GM04504 (cell line): ENCODE measurements at places on chromosomes 3 and 15.

DNA sequence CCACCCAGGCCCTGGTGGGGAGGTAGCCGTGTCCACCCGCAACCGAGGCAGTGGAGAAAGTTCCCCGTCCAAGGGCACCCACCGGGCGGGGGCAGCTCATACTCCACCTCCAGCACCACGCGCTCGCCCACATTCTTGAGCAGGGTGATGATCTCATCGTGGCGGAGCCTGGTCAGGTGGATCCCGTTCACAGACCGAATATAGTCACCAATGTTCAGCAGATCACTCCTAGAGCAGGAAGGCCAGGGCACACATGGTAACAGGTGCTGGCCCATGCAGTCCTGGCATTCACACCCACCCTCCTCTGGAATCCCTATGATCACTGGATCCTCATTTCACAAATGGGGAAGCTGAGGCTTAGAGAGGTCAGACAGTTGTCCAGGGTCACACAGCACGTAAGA lies 15.8 kb downstream of the GRIP2 start:
- DNase-seq = no peak

DNA sequence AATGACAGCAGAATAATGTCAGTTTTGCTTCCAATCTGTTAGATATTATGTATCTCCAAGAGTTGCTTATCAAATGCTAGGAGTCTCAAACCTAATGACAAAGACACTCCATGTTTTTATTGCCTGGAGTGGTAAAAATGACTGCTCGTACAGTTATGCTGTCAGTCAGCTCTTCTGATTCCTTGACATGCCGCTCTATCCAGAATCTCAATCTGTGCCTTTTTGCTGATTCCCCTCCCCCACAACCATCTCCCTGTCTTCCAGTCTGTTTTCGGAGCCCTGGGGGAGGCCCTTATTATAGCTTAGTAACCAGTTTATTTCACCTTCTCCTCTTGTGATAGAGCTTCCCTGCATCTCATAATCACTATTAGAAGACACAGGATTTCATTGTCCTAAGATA lies 2.6 kb downstream of the MKRN2 start:
- DNase-seq = no peak

- no peak for DNase-seq
Observed at GRCh38 chr3:30524357-30525040, 81.9 kb upstream of the TGFBR2 start.

DNA sequence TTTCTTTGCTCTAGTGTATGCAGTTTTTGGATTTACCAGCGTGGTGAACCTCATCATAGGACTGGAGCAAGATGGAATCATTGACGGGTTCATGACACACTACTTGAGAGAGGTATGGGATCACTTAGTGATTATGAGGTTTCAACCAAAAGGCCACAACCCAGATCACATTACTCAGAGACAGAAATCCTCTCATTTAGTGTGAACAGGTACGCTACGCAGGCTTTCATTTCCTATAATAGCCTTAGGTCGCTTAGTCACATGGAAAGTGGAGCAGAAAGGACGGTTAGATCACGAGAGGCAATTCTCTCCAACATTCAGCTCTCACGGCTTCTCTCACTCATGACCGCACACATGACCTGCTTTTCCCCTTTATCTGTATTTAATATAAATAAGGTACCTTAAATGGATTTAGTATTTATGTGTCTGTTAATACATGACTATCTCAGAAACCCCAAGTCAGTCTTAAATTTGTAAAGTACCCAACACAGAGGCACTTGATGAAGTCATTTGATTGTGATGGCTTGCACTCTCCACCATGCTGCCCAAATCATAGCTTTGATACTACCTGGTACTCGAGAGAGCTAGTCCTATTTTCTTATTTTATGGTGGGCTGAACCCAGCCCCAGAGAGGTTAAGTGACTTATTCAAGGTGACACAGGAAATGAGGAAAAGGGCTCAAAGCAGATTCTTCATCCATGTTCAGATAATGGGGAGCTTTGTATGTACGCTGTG lies 8.6 kb downstream of the TM6SF1 start:
- no peak for DNase-seq

- no peak for DNase-seq
Observed at GRCh38 chr3:59731943-59732342, 682.1 kb upstream of the CFAP20DC start.

- DNase-seq = no peak
Observed at GRCh38 chr3:67017211-67017610, 19.1 kb downstream of the KBTBD8 start.

- DNase-seq = no peak
Observed at GRCh38 chr15:101210466-101210865, 41.4 kb downstream of the CHSY1 start.

DNA sequence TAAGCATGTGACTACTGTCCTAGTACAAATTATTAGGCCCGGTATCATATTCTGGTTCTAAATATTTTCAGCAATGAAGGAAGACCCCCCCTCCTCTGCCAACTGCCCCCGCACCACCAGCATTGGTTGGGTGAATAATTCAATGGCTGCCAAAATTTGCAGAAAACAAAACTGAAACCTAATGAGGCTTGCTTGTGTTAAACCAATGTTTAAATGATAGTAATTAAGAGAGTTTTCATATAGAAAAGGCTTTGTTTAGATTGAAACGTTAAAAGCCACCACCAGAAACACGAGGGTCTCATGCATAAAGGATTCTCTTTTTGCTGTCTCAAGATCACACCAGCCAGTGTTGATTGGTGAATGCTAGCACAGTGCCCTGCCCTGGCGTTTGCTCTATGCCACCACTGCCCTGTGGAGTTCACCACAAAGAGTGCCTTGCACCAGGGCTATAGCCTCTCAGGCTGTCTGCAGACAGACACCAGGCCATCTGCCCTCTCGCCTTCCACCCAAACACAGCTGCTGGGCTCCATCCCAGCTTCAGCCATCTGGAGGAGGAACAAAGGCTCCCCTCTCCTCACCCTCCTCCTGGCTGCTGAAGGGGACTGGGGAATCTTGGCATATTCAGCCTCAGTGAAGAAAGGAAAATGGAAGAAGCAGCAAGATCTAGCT lies 200.3 kb upstream of the PFN2 start:
- DNase-seq = no peak

DNA sequence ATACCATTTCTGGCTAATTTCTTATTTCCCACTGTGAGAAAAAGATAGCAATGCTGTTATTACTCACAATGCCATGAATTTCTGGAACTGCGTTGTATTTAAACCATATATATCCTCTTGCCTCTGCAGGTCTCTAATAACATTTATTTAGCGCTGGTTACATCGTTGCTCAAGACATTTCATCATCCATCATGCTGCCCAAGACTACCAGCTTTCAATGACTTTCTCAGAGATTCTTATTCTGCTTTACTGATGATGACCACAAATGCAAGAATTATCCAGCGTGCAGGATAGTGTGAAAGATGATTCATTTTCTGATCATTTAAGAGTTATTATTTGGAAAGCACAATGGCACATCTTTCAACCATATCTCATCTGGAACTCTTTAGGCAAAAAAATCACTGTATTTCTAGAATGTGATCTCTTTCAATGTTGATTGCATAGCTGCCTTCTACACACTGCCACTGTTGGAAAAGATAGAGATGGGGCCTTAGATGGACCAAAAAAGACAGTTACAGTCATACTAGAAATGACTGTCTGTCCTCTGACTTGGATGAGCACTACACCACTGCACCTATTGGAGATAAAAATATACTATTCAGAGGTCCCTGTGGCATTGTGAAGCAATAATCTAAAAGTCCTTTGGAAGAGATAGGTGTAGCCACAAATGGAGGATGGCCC lies 716.1 kb downstream of the NSUN3 start:
- no peak for DNase-seq

GRCh38 chr3:33426630-33427317 lies 13.4 kb downstream of the UBP1 start:
- no peak for DNase-seq

GRCh38 chr3:171790898-171791691 lies 19.2 kb downstream of the PLD1 start:
- no peak for DNase-seq

DNA sequence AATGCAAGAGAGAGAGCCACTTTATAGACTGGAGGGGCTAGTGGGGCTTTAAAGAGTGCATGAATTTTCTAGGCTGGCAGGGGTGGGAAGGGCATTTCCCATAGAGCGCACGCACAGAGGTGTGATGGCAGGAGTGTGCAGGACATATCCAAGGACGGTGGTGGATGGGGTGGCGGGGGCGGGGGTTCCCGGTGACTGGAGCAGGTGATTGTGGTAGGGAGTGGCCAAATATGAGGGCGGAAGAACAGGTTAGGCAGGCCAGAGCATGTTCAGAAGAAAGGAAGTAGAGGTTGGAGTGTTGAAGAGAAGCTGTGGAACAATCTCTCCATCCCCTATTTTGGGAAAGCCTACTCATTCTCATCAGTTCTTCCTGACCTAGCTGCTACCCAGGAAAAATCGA lies 18.1 kb downstream of the FAM81A start:
- DNase-seq = no peak

DNA sequence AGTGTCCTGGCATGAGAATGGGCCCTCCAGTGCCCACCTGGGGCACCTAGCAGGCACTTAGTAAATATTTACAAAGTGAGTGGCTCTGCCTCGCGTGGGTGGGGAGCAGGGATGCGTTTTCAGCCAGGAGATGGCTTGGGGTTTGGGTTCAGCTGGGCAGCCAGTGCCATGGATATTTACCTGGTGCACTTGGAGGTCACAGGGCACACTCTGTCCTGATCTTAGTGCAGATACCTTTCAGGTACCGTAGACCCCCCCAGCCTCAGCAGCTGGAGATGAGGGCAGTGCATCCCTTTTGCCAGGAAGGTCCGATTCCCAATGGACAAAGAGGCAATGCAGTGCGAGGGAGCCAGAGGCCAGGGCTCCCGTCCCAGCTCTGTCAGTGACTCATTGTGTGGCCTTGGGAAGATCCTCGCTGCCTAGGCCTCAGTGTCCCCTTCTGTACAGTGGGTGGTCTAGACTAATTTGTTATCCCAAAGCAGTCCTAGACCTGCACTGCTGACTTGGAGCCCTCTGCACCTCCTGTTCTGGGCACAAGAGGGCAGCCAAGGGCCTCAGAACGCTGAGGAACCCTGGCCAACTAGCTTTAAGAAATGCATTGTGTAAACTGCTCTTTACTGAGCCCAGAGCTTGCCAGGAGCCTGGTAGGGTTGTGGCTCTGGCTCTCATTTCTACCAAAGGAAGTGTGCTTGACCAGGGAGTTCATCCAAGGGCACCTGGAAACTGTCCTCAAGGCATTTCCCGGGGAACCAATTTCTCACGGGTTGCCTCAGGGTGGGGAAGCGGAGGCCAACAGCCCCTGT lies 16.0 kb downstream of the HDAC11 start:
- DNase-seq = peak; percentile 85

- DNase-seq = no peak
Observed at GRCh38 chr15:83747050-83747717, 93.3 kb downstream of the ADAMTSL3 start.

- DNase-seq = peak; percentile 80
Observed at GRCh38 chr3:148943506-148944205, 47.7 kb upstream of the GYG1 start.

GRCh38 chr15:99108993-99109392 lies 4.1 kb downstream of the SYNM start:
- DNase-seq = no peak

- DNase-seq = no peak
Observed at GRCh38 chr3:155791190-155791589, 14.9 kb downstream of the C3orf33 start.

DNA sequence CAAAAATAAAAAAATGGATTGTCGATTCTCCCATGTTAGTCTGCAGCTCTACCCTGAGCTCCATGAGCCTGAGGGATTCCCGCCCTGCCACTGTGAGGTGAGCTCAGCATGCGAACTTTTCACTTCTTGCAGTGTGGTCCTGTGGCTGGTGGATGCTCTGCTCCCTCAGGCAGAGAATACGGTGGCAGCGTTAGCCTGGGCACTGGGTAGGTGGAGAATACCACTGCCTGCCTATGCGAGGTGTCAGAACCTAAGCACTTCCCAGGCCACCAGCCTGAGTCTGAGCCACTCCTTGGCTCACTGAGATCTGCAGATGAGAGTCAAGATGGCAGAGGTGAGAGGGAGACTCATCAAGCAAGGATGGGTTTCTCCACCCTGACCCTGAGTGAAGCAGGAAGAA lies 70.1 kb downstream of the ITGB5 start:
- no peak for DNase-seq

DNA sequence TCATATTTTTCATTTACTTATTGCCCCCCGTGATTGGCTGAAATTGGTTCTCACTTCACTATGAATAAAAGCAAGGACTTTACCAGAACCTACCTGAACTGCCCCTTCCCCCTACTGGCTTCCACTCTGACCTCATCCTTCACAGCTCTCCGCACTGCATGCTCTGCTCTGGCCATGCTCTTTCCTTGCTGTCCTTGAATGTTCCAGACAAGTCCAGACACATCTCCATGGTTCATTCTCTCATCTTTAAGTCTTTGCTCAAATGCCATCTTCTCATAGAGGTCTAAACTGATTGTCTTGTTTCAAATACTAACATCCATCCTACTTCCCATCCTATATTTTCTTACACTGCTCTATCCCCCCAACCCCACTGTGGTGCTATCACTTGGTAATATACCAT lies 129.4 kb downstream of the CHST2 start:
- no peak for DNase-seq

- DNase-seq = no peak
Observed at GRCh38 chr3:119716998-119717397, 14.2 kb downstream of the CFAP91 start.

GRCh38 chr3:29764603-29765254 lies 483.9 kb downstream of the RBMS3 start:
- peak; percentile 63 for DNase-seq

DNA sequence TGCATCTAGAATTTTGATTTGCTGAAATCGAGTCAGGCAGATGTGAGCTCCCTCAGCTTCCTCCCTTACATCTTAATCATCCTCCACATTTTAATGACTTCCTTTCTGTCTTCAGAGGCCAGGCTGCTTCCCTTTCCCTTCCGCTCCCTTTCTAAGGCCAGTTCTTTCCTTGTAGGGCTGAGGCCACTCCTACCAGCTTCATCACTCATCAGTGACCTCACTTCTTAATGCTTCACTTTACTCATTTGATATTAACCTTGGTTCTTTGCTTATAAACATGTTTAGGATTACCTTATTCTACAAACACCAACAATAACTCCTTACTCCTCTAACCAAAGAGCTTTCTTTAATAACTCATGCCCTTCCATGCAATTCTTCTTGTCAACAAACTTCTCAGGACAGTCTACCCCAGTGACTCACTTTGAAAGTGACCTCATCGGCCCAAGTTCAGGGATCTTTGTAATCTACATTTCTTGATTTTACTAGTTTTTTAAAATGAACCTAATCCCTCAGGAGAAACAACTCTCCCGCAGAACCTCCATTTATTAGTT lies 23.9 kb downstream of the ILDR1 start:
- DNase-seq = no peak
